ENCODE measurements at places on chromosomes 1 and 21. TPM values are rescaled to one million over a fixed set of nuclear protein-coding genes. Genes with fewer than 3 reads are reported as not detected.

- H3K27ac ChIP-seq, result no peak overlapping the region
- H3K27me3 ChIP-seq, result no peaks in the 10 kb centered on the region
- H3K4me1 ChIP-seq, result no peaks in the 10 kb centered on the region
Observed at GRCh38 chr1:62131093-62131725, 63.4 kb upstream of the L1TD1 start.

DNA sequence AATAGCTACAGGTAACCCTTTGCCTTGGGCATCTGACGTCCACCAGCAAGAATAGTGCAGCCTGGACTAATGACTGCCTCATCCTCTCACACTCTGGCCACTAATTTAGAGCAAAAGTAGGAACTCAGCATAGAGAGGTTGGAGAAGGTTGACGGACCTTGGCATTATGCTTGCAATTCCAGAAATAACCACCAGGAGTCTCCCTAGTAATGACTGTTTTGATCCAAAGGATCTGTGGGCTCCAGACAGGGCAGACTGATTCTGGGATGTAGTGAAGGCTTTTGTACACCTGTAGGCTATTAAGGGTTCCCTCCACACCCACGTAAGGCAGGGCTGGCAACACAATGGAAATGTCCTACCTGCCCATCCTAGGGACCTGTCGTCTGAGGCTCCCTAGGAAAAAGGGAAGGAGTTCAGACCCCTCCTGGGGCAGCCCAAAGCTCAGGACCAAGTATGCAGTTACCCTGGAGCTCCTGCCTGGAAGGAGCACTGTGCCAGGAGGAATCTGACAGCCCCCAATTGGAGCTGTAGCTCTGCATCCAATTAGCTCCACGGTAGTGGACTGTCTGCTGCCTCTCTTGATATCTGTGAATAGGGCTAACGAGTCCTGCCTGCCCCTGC, 91.0 kb upstream of the TMEM51 start:
- no peak for DNase-seq
- no peak overlapping the region for H3K27ac ChIP-seq
- no peaks in the 10 kb centered on the region for H3K4me1 ChIP-seq
- H3K4me3 ChIP-seq, result no peak overlapping the region
- no peaks in the 10 kb centered on the region for H3K36me3 ChIP-seq

The GABPB2 gene
- total RNA-seq, result 1.9 TPM

DNA sequence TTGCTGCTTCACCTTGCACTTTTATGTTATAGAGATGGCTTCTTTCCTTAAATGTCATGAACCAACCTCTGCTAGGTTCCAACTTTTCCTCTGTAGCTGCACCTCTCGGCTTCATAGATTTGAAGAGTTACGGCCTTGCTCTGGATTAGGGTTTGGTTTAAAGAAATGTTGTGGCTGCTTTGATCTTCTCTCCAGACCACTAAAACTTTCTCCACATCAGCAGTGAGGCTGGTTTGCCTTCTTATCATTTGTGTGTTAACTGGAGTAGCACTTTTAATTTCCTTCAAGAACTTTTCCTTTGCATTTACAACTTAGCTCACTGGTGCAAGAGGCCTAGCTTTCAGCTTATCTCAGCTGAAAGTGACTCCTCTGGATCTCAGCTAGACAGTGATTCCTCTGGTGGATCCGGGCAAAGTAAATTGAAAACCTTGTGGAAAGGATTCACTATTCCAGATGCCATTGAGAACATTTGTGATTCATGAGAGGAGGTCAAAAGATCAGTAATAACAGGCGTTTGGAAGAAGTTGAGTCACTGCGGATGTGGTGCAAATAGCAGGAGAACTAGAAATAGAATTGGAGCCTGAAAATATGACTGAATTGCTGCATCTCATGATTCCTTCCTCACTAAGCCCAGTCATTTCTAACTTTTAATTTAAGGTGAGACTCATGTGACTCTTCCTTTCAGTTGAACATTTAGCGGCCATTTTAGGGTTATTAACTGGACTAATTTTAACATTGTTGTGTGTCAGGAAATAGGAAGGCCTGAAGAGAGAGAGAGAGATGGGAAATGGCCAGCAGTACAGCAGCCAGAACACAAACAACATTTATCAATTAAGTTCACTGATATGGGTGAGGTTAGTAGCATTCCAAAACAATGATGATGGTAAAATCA, 16.2 kb upstream of the RGS1 start:
- H3K27me3 ChIP-seq, result no peaks in the 10 kb centered on the region
- no peak for DNase-seq
- no peak overlapping the region for H3K4me3 ChIP-seq
- H3K27ac ChIP-seq, result no peak overlapping the region
- no peaks in the 10 kb centered on the region for H3K4me1 ChIP-seq

- H3K27me3 ChIP-seq, result no peaks in the 10 kb centered on the region
- H3K36me3 ChIP-seq, result no peaks in the 10 kb centered on the region
- no peak overlapping the region for H3K27ac ChIP-seq
Observed at GRCh38 chr21:37771181-37771580, 145.1 kb downstream of the KCNJ6 start.

GRCh38 chr1:238474263-238474662, 583.5 kb upstream of the ZP4 start:
- H3K27me3 ChIP-seq, result no peaks in the 10 kb centered on the region
- no peaks in the 10 kb centered on the region for H3K36me3 ChIP-seq
- DNase-seq, result no peak
- H3K4me3 ChIP-seq, result no peak overlapping the region

DNA sequence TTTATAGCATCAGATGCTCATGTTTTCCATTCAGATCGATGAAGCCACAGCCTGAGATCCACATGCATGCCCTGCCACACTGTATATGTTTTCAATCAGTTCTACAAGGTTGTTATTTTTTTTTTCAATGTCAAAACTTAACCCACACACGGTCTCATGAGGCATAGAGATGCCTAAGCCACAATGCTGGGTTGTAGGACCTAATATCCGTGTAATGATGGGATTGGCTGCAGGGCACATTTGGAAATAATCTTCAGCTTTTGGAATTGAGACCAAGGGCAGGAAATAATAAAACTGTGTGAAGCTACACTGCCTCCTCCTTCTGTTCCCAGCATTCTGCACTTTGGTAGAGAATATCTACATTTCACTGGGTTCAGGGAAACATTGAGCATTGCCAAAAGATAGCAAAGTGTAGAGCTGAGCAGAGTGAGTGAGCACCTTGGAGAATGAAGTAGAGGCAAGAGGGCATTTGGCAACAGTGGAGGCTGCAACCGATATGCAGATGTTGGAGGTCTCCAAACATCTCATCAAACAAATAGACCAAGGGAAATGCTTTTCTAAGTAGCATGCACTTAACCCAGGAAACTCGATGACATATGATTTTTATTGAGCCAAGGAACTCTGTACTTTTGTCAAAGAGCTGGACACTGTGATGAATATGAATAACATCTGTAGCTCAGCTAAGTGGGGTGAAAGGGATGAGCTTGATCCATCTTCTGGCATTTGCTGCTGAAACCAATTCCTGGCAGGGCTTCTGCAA, 176.7 kb downstream of the LYPLAL1 start:
- H3K27ac ChIP-seq, result no peak overlapping the region
- no peaks in the 10 kb centered on the region for H3K36me3 ChIP-seq
- no peak overlapping the region for H3K4me3 ChIP-seq

DNA sequence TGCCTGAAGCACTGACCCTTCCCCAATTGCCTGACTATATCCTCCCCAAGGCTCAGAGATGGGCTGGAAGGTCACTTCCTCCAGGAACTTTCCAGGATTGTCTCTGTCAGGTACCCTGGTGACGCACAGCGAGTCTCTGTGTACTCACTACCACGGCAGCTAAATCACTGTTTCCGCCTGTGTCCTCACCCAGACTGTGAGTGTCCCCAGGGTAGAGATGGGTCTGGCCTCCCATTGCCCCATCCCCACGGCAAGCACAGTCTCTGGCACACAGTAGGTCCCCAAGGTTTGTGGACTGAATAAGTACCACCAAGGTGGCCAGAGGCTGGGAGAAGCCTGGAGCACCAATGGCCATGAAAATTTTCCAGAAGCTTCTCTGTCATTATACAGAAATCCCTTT, 93.8 kb upstream of the RUNX3 start:
- peaks cover 20% of the 10 kb centered on the region for H3K4me1 ChIP-seq
- no peak overlapping the region for H3K27ac ChIP-seq
- no peak for DNase-seq

DNA sequence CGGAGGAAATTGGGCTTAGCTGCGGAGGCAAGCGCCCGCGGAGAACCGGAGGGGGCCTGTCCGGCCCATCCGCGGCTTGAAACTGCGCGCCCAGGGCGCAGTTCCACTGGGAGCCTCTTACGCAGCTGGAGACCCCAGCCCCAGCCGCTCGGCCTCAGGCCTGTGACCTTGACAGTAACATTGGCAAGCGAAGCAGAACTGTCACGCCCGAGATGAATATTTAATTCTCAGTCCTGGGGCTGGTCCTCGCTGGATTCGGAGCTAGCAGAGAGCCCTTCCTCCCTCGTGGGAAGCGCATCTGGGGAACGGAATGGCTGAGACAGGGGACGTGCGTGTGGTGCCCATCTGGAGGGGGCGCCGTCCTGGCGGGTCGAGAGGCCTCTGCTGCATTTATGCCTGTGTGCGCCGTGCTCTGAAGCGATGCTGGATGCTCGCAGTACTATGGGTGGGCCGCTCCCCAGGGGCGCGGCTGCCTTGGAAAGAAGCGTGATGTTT, 928 bp downstream of the SLC6A17 start:
- peak overlapping the region; percentile 49 for H3K4me3 ChIP-seq
- DNase-seq, result no peak
- peaks cover 71% of the 10 kb centered on the region for H3K27me3 ChIP-seq
- H3K36me3 ChIP-seq, result peaks cover 6% of the 10 kb centered on the region
- no peak overlapping the region for H3K27ac ChIP-seq
- H3K4me1 ChIP-seq, result peaks cover 4% of the 10 kb centered on the region

The RRP1 gene
- total RNA-seq, result 54.3 TPM

- no peak for DNase-seq
- no peak overlapping the region for H3K27ac ChIP-seq
- H3K4me1 ChIP-seq, result peaks cover 2% of the 10 kb centered on the region
- H3K27me3 ChIP-seq, result no peaks in the 10 kb centered on the region
Observed at GRCh38 chr1:16006552-16007485, 2.8 kb downstream of the SRARP start.

The MYOG gene
- not detected for total RNA-seq

DNA sequence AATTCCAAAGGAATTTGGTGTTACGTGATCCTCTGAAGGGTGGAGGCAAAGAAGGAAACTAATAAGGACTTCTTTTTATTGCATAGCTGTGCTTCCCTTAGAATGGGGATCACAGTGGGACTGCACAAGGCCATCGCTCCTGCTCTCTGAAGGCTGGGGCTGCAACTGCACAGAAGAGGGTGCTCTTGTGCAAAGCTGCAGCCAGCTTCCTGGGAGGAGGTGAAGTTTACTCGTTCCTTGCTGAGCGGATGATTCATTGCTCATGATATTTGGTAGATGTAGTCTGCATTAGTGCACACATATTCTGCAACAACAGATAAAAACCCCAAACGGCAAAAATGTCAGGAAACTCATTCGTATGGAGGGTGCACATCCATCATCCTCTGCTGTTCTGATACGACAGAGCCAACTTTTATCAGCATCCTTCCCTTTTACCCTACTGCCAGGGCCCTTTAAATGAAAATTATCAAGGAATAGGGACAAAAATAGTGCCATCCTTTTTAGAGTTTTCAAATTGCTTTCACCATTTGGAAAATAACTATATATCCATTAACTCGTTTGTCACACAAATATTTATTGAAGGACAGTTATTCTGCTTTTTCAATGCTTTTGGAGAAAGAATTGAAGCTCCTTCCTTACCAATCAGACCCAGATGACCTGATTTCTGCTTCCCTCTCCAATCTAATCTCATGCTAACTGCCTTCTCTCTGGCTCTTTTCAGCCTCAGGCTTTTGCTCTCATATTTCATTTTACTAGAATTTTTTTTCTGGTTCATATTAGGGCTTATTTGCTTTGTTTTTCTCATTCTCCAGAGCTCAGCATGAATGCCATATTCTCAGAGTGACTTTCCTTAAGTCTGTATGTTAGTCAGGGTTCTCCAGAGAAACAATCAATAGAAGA, 263.6 kb downstream of the DUSP10 start:
- H3K27ac ChIP-seq, result no peak overlapping the region
- no peaks in the 10 kb centered on the region for H3K27me3 ChIP-seq
- peak; percentile 25 for DNase-seq
- H3K4me1 ChIP-seq, result no peaks in the 10 kb centered on the region
- H3K4me3 ChIP-seq, result no peak overlapping the region

The LRRC8C gene
- 2.5 TPM for total RNA-seq

DNA sequence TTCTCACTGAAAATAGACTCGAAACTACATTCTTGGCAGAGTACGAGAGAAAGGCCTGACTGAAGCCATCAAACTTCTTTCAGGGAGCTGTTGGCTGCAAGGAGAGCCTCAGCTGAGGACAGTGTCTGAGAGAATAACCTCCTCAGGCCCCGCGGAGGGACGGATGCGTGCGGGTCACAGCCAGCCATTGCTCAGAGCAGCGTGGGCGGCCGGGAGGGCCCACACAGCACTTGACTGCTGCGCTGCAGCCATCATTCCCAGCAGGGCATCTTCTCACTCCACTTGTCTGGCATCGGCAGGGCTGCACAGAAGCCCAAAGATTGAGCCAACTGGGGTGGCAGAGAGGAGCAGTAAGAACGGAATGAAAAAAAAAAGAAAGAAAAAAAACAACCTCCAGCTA, 113.5 kb downstream of the XCL2 start:
- H3K4me3 ChIP-seq, result no peak overlapping the region
- H3K27me3 ChIP-seq, result no peaks in the 10 kb centered on the region
- no peak for DNase-seq
- H3K36me3 ChIP-seq, result no peaks in the 10 kb centered on the region
- H3K27ac ChIP-seq, result no peak overlapping the region
- peaks cover 2% of the 10 kb centered on the region for H3K4me1 ChIP-seq

- no peaks in the 10 kb centered on the region for H3K27me3 ChIP-seq
- no peak overlapping the region for H3K4me3 ChIP-seq
- H3K27ac ChIP-seq, result peak overlapping the region; percentile 26
- peaks cover 23% of the 10 kb centered on the region for H3K4me1 ChIP-seq
Observed at GRCh38 chr1:109617291-109617801, 2.1 kb downstream of the GNAT2 start.

- no peaks in the 10 kb centered on the region for H3K36me3 ChIP-seq
- no peaks in the 10 kb centered on the region for H3K27me3 ChIP-seq
- H3K4me3 ChIP-seq, result peak overlapping the region; percentile 89
- DNase-seq, result no peak
Observed at GRCh38 chr1:42684139-42684538, 1.9 kb downstream of the YBX1 start.

The SLAMF6 gene
- total RNA-seq, result not detected

GRCh38 chr1:217089361-217090014, 366.3 kb upstream of the ESRRG start:
- H3K4me1 ChIP-seq, result peaks cover 2% of the 10 kb centered on the region
- no peak for DNase-seq
- peak overlapping the region; percentile 56 for H3K4me3 ChIP-seq
- no peak overlapping the region for H3K27ac ChIP-seq
- no peaks in the 10 kb centered on the region for H3K36me3 ChIP-seq

- no peaks in the 10 kb centered on the region for H3K4me1 ChIP-seq
- H3K27me3 ChIP-seq, result no peaks in the 10 kb centered on the region
- DNase-seq, result no peak
- H3K4me3 ChIP-seq, result no peak overlapping the region
- H3K27ac ChIP-seq, result no peak overlapping the region
Observed at GRCh38 chr1:76122271-76122670, 47.7 kb downstream of the ST6GALNAC3 start.

All from H1 (cell line).